Peyer's patch (tissue), 4 donors: ENCODE measurements at places on chromosomes 12 and 14. TPM values are rescaled to one million over a fixed set of nuclear protein-coding genes. Genes with fewer than 3 reads are reported as not detected.
A peak's percentile ranks its signal among the peaks of the same experiment; 100 is the strongest.

The SAMD15 gene
- total RNA-seq: 1.7 TPM

The GPR135 gene
- total RNA-seq: 2.8 TPM

- H3K27ac ChIP-seq: no peak overlapping the region
- peaks cover 17% of the 10 kb centered on the region for H3K4me1 ChIP-seq
Observed at GRCh38 chr12:120856980-120857379, 47.2 kb downstream of the SPPL3 start.

GRCh38 chr12:124857921-124858461 lies 5.7 kb downstream of the SCARB1 start:
- H3K27me3 ChIP-seq: no peaks in the 10 kb centered on the region
- H3K27ac ChIP-seq: no peak overlapping the region
- DNase-seq: no peak
- no peaks in the 10 kb centered on the region for H3K4me1 ChIP-seq
- no peaks in the 10 kb centered on the region for H3K36me3 ChIP-seq

DNA sequence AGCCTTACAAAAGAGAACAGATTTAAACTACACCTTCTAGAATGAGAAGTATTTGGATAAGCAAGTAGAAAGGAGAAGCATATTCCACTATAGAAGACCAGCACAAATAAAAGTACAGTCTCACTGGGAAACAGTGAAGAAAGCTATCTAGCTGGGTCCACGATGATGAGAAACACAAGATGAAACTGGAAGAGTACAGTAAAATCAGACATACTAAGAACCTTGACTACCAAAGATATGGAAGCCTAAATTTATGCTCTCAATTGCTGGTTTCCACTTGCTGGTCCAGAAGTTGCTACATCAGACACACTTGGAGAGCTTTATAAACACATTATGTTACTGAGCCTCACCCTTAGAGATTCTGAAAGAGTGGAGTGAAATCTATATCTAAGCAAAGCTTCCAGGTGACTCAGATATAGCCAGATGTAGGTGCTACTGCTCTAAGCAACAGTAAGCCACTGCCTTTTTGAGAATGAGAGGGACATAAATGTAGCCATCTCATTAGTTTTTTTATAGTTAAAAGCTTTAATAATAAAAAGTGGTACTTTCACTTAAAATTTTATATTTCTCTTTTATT lies 96.3 kb upstream of the BBS10 start:
- H3K27ac ChIP-seq: no peak overlapping the region
- no peaks in the 10 kb centered on the region for H3K4me1 ChIP-seq
- no peaks in the 10 kb centered on the region for H3K27me3 ChIP-seq
- no peak overlapping the region for H3K4me3 ChIP-seq

DNA sequence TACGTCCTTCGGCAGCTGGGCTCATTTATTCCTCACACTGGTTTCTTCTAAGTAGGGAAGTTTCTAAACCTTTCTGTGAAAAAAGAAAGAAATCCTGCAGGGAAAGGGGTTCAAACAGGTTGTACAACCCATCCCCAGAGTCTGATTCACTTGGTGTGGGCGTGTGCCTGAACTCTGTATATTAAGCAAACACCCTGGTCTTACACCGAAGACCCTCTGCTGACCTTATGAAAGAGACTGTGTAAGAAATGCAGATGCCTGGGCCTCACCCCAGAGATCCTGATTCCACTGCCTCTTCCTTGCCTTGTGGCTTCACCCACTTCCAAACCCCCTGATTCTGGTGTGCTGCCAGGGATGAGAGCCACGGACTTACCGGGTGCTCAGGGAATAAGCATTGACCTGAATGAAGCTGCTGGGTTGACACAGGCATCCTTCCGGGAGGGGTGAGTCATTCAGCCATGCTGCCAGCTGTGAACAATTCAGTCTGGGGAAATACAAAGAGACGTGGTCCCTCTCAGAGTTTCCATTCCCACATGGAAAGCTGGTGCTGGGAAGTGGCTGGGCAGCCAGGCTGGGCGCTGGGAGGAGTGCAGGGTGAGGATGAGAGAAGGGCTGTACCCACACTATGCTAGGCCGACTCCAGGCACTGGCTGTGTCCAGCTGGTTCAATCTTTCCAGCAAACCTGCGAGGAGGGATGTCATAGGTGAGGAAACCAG lies 26.5 kb upstream of the ACTN1 start:
- H3K27ac ChIP-seq: no peak overlapping the region
- no peak for DNase-seq
- no peak overlapping the region for H3K4me3 ChIP-seq

- peaks cover 21% of the 10 kb centered on the region for H3K4me1 ChIP-seq
- no peak overlapping the region for H3K4me3 ChIP-seq
- no peak for DNase-seq
- H3K27ac ChIP-seq: peak overlapping the region; percentile 46
Observed at GRCh38 chr12:54374562-54375258, 9.8 kb downstream of the ZNF385A start.

- H3K27ac ChIP-seq: no peak overlapping the region
- H3K27me3 ChIP-seq: no peaks in the 10 kb centered on the region
- no peak for DNase-seq
- H3K4me1 ChIP-seq: no peaks in the 10 kb centered on the region
- no peak overlapping the region for H3K4me3 ChIP-seq
Observed at GRCh38 chr12:89933911-89934310, 225.3 kb upstream of the ATP2B1 start.

DNA sequence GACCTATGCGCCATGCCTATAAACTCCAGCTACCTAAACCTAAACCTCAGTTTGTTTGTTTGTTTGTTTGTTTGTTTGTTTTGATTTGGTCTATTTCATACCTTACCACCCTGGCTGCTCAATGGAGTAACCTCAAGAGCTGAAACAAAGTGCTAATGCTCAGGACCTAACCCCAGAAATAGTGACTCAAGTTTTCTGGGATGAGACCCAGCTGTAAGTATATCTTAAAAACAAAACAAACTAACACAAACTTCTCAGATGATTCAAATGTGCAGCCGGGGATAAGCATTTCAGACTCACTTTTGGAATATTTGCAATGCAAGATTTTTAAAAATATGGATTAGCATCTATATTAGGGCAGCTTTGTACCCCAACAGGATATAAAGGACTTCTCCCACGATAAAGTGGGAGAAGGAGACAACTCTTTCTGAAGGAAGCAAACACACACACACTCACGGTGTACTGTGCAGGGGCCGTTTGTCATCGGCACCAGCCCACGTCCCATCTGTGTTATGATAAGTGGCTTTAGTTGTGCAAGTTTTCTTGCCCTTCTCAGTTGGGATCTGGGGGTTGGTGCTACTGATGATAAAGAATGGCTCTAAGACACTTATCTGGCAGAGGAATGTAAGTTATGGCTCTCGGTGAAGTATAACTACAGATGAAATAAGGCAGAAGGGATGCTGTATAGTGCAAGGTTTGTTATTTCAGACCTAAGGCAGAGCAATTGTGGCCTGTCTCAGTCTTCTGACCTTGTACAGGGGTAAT lies 516.7 kb upstream of the TMEM132C start:
- H3K27ac ChIP-seq: no peak overlapping the region
- no peak for DNase-seq
- H3K36me3 ChIP-seq: no peaks in the 10 kb centered on the region
- no peak overlapping the region for H3K4me3 ChIP-seq
- H3K27me3 ChIP-seq: no peaks in the 10 kb centered on the region
- H3K4me1 ChIP-seq: no peaks in the 10 kb centered on the region

DNA sequence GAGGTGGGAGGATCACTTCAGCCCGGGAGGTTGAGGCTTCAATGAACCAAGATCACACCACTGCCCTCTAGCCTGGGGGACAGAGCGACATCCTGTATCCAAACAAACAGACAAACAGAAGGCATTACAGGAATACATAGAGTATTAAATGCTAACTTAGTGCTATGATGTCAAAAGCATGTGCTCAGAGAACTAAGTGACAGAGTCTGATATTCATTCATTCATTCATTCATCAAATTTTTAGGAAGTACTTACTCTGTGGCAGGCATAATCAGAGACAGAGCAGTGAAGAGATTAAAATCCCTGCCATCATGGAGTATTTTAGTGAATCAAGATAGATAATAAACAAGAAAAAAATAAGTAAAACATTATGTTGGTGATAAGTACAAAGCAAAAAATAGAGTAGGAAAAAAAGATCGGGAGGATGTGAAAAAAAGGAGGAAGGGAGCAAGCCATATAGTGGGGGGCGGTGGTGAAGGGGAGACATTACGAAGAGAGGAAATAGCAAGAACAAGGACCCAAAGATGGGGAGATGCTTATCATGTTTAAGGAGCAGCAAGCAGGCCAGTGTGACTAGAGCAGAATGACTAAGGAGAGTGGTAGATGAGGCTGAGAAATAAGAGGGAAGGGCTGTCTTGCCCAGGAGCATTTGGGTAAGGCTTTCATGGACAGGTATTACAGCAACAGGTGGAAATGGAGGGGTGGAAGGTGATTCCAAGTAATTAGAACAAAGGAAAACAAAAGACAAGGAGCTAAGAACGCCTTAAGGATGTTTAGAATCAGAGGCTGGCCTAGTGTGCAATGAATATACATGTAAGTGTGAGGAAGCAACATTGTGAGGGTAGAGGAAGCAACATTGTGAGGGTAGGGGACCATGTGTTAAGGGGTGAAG lies 2.8 kb downstream of the MAP4K5 start:
- H3K4me1 ChIP-seq: no peaks in the 10 kb centered on the region
- no peak overlapping the region for H3K27ac ChIP-seq
- H3K27me3 ChIP-seq: no peaks in the 10 kb centered on the region
